ENCODE measurements at places on chromosomes 7 and 10.
A peak's percentile ranks its signal among the peaks of the same experiment; 100 is the strongest.

DNA sequence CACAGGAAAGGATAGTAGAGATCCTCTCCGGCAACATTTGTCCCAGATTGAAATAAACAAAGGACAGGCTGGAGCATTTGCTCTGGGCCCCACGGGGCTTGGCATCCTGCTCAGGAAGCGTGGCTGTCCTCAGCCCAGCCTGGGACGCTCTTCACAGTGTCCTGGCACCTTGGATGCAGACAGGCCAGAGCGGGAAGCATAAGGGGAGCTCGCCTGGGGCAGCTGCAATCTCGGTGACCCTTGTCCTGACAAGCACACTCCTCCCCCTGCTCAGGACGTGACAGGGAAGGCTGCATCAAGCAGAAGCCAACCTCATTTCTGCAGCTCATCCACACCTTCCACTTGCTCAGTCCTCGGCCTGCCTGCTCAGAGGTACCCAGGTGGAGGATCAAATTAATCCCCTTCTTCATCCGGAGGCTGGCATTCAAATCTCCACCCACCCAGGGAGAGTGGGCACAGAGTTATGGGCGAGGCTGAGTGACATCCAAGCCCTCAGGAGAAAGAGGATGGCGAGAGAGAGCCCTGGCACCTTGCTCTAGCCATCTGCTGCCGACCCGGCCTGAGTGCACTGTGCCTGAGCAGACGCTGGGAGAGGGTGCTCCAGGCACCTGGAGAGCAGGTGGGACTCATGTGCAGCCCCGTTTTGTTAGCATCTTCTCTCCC is 47.6 kb downstream of the ABRAXAS2 start:
- no peak for DNase-seq

GRCh38 chr10:14815681-14816080 is 22.2 kb downstream of the CDNF start:
- DNase-seq = no peak

DNA sequence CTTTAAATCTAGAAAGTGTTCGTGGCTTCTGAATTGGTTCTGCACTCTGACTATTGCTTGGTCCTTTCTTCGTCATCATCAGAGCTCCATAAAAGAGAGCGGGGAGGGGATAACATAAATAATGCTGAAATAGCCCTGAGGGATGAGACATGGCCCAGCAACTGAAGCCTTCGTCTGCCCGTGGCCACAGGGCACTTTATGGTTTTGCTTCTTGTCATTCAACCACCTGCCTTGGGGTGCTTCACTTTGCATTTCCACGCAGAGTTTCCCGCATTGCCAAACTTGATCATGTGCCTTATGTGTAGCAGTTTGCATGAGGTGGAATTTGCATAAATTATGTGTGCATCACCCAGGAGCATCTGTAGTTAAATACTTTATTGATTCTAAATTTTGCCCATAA is 15.9 kb downstream of the GSTO2 start:
- DNase-seq = no peak

GRCh38 chr10:78779339-78779955 is 289.3 kb upstream of the ZMIZ1 start:
- DNase-seq = no peak

GRCh38 chr10:64505501-64505900 is 984.3 kb downstream of the REEP3 start:
- no peak for DNase-seq

DNA sequence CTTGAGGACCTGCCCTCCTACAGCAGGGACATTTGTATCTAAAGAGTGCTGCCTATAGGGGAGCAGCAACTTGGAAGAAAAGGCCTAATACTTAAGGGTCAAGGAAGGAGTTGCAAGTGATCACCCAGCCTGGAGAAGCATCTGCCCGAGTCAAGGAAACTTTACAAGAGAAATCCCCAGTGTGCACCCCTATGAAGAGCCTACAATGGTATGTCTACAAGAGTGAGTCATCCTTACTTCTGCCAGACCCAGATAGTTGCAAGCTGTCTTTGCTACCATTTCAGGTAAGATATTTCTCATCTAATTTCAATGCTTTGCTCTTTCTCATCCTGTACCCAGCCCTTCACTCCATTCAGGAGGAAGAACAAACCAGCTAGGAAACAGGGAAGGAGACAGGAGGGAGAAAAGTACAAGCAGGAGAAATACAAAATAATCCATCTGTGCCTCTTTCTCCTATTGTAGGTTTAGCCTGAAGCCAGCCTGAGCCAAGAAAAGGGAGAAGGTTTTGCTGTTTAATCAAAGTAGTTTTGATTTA is 34.4 kb upstream of the AGR3 start:
- no peak for DNase-seq

DNA sequence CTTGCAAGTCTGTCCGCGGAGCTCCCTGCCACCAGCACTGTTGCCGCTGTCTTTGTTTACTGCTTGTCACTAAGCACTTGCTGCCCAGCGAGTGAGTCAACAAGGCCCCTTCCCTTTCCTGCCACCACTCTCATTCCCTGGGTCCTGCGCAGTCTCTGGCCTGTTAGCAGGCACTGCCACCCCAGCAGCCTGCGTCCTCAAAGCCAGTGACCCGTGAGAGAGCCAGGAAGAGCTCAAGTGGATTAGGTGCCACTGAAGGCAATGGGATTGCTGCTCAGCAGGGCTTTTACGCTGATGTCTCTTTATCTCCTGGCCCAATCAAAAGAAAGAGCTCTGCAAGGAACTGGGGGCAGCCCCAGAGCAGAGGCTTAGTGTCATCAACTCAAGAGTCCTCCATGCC is at the start of gene FRMPD2:
Gene FRMPD2 (minus strand): TSS at position 61 of the 400 bp plus-strand sequence. CDS start 129 bp downstream, outside the sequence.
- no peak for DNase-seq

DNA sequence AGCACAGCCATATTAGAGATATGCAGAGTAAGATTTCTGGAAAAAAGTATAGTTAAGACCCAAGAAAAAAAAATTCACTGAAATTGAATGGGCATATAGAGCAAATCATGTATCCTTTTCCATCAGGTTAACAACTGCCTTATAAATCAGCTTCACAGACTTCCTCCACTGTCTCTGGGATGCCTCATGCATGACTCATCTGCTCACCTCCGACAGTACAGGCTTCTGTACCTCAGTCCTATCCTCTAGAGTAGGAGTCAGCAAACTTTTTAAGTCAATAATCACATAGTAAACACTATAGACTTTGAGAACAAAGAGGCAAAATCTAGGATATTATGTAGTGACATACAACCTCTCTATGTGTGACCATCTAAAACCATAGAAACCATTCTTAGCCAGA is 211.6 kb upstream of the SP8 start:
- no peak for DNase-seq

GRCh38 chr10:100138921-100139496 is 46.8 kb downstream of the ERLIN1 start:
- DNase-seq = no peak

DNA sequence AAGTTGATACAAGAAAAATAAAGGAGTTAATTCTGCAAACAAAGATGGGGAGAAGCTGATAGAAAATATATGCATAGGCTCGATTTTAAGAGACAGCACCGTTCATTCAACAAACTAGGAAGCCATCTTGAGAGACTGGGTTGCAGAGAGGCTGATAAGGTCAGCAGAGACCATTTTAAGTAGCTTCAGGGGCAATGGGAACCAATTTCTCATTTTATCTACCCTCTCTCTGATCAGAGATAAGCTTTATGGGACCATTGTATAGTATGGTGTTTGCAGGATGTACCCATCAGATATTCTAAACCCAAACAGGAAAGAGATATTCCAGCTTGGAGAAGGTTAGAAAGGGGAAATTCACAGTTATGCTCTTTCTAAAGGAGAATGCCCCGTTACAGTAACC is 499.5 kb downstream of the SORCS3 start:
- DNase-seq = no peak

DNA sequence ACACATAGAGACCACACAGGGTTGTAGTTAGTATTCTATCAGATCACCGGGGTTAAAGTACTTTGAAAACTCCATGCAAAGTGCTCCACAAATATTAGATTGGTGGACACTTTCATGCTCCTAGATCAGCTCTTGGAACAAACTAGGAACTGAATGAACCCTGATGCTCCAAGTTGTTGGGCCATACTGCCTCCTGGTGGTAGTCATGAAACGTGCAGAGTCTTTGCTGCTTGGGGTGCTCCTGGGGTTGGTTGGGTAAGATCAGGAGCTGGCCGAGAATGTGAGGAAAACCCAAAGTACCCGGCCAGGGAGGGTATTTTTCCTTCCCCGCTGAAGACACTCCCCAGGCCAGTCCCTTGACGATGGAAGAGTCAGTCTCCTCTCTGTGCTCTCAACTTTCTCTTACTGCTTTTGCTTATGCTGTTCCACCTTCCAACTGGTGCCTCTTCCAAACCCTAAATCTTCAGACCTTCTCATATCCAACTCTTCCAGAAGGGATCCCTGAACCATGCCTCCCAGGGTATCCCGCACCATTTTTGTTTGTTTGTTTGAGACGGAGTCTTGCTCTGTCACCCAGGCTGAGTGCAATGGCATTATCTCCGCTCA is 918 bp upstream of the RPEL1 start:
- DNase-seq = peak; percentile 82

GRCh38 chr7:116227678-116228239 is 17.4 kb downstream of the TES start:
- no peak for DNase-seq

- no peak for DNase-seq
These were observed 1298.8 kb downstream of the TYW1 start for GRCh38 chr7:68295386-68295785.

GRCh38 chr7:37150180-37150579 is 298.5 kb downstream of the ELMO1 start:
- DNase-seq = no peak

DNA sequence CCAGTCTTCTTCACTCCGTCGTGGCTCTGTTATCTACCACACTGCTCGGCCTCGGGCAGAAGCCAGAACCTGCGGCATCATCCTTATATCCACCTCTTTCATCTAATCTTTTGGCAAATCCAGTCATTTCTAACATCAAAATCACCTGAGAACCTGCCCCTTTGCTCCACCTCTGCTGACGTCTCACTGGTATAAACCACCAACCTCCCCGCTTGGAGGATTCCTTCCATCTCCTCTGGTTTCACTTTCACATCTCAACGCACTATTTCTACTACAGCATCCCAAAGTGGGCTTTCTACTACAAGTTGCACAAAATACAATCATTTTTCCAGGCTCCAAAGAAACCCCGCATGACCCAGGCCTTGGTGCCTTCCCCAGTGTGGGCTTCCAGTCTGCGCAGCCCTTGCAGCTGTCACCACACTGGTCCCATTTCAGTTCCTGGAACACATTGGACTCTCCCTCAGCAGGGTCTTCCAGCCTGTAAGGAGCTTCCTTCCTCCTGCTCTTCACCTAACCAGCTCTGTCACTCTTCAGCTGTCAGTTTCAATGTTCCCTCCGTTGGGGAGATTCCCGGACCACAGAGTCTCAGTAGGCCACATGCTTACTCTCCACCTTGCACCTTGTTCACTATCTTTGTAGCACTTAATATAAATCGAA is 85.0 kb downstream of the PRKCQ start:
- DNase-seq = no peak

GRCh38 chr7:47830015-47830414 is 118.3 kb downstream of the PKD1L1 start:
- no peak for DNase-seq

GRCh38 chr10:88190123-88190522 is 326.7 kb downstream of the PTEN start:
- no peak for DNase-seq

- no peak for DNase-seq
These were observed 13.7 kb upstream of the ANKRD22 start for GRCh38 chr10:88865281-88865876.

DNA sequence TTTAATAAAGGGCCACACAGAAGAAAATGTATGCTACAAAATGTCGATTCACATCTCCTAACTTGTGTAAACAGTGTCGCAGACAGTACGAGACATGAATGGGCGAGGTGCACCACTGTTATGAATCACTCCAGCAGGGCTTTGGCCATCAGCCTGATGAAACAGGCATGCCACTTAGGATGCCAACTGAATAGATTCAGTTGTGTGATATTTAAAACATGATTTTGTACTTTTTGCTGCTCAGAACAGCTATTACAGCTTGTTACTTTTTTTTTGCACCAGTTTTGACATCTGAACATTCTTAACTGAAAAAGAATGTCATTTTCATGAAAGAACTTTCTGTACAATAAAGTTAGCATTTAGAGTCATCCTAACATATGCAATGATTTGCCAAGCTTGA is 138.1 kb downstream of the VTI1A start:
- no peak for DNase-seq

Measured in WTC11 (cell line).